ENCODE measurements at places on chromosomes 2 and 18.
A peak's percentile ranks its signal among the peaks of the same experiment; 100 is the strongest.

- no peak for DNase-seq
Measured at GRCh38 chr2:110166266-110166665, 38.5 kb downstream of the NPHP1 start.

DNA sequence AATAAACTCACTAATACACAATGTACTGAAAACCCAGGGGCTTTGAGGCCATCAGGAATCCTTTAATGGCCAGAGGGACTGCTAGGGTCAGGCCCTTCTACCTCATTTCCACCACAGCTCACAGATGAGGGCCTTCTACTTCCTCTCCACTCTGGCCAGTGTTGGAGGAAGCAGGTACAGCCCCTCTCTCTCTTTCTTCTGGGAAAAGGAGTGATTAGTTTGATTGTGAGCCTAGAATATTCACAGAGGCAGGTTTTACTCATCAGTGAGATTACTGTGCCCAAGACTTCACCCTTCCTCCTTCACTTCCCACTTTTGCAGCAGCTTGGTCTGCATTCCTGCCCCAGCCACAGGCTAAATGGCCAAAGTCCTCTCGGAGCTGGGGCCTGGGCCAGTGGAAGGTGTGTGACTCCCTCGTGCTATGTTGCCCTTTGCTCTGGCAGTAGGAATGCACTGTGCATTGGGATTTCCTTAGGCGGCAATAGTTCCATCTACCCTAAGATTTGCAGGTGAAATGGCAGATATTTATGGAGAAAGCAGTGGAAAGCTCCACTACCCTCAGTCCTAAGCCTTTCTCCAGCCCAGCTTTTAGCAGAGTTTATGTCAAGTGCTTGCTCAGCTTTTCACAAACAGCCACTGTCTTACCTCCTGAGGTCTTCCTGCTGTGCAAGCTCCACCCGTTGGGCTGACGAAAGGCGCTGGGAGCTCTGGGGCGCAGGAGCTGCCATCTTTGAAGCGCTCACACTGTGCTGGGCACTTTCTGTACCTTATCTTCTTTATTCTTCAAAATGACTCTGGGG lies 36.2 kb upstream of the YES1 start:
- no peak for DNase-seq

DNA sequence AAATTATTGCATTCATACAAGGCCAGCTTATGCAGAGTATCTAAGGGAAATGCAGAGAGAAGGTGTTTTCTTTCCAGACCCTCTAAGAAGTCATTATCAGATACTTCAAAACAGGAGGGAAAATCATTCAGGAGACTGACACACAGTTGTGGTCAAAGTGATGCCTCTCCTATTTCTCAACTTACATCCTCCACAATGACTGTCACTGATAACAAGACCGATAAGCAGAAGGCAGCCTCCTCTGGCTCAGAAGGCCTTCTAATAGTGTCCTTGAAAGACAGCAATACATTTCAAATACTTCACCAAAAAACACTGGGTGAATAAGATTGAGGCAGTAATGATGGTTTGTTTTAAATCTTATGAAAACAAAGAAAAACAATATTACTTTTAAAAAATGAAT lies 199.7 kb downstream of the PIEZO2 start:
- DNase-seq = no peak

GRCh38 chr2:147588191-147588590 lies 256.6 kb upstream of the ACVR2A start:
- peak; percentile 78 for DNase-seq

Measured in kidney glomerular epithelial cell (primary cell).